GM03348 (cell line): ENCODE measurements at places on chromosomes 5 and 9.

- DNase-seq = no peak
Observed at GRCh38 chr9:76438841-76439588, 20.0 kb upstream of the GCNT1 start.

GRCh38 chr5:59037941-59038797 lies 455.3 kb downstream of the RAB3C start:
- DNase-seq = no peak

DNA sequence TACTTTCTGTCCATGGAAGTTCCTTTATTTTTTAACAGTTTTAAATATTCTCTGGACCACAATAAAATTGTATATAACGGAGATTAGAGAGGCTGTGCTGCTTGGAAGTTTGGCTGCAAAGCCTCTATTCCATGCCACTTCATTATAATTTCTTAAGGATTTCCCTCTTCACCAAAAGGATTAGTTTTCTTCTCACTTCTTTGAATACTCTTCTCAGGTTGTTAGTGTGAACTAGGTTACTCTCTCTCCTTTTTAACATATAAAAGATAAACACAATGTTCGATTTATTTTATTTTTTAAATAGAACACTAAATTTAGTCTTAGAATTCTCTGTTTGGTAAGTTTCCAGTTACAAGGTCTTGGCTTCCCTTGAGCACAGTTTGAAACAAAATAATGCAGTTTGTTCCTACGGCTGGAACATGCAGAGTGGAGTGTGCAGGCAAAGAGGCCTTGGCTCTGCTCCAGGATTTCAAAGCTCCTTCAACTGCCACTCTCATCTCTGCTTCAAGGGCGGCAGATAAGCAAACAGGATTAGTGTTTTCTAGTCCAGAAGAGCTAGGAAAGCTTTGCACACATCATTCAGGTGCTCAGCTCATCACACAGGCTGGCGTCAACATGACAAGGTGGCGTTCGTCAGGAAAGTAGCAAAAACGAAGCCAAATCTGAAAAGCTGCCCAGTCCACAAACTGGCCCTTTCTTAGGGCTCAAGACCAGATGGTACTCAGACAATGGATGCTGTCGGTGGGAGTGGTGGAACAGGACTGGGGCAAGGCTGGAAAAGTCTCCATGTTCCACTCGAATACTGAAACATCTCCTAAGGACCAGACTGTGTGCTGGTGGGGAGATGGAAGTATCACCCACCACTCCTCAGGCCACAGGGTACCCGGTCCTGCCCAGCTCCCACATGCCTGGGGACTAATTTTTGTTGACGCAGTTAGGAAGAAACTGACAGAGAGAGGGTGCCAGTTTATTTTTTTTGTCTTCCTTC lies 286.6 kb downstream of the CRB2 start:
- no peak for DNase-seq

GRCh38 chr5:142281966-142282365 lies 42.9 kb downstream of the SPRY4 start:
- no peak for DNase-seq

- DNase-seq = no peak
Observed at GRCh38 chr5:136279314-136279713, 86.0 kb downstream of the TRPC7 start.

DNA sequence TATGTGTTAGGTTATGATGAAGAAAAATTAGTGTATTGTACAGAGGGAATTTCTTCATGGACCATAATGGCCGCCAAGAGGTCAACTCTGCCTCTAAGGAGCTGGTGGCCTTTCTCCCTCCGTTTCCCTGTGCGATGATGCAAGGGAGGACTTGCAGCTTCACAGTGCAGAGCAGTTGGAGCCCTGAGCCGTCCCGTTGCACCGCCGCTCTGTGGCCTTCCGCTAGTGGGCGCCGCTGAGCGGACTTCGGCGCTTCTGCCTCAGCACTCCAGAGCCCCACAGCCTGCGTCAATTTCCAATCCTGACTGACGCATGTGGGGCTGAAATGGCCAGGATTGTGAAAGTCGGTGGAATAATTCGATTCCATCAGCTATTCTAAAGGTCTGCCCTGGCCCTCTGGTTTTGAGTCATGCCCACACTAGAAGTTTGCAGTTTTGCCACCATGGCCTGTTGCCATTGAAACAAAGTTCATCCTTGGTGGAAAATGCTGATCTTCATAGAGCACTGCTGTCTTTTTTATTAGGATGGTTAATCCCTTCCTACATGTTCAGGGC lies 22.7 kb upstream of the LECT2 start:
- DNase-seq = no peak

GRCh38 chr5:57259704-57260103 lies 85.8 kb downstream of the GPBP1 start:
- DNase-seq = no peak

DNA sequence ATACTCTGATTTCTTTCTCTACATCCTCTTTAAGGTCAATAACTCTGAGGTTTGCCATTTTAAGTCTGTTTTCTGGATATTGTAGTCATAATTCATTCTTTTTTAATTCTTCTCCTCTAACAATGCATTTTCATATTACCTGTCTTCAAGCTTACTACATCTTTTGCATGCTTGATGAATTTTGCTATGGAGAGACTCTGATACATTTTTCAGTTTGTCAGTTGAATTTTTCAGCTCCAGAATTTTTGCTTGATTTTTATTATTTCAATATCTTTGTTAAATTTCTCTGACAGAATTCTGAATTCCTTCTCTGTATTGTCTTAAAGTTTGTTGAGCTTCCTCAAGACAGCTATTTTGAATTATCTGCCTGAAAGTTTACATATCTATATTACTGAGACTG lies 159.8 kb upstream of the ST8SIA4 start:
- DNase-seq = no peak

DNA sequence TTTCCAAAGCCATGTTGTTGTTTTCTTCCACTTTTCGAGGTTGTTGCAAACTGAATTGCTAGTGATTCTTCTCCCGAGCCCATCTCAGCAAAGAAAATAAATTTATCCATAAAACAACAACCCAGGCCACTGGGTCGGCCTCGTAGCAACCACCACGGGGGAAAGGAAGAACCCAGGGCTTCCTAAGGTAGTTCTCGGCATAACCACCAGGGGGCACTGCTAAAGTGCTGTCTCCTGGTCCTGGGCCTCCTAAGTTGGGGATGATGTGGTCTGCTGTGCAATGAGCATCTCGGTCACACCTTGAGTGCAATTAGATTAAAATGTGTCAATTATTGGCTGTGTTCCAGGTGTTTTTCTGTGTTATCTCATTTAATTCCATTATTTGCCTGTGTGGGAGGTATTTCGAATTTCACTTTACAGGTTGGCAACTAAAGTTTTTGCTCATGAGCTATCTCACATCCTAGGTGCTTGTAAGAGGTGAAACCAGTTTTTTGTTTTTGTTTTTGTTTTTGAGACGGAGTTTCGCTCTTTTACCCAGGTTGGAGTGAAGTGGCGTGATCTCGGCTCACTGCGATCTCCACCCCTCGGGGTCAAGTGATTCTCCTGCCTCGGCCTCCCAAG lies 102.8 kb upstream of the DAP start:
- peak; percentile 82 for DNase-seq

- no peak for DNase-seq
Observed at GRCh38 chr5:109612278-109612905, 77.3 kb upstream of the MAN2A1 start.

- no peak for DNase-seq
Observed at GRCh38 chr5:66513130-66513529, 83.1 kb upstream of the MAST4 start.

DNA sequence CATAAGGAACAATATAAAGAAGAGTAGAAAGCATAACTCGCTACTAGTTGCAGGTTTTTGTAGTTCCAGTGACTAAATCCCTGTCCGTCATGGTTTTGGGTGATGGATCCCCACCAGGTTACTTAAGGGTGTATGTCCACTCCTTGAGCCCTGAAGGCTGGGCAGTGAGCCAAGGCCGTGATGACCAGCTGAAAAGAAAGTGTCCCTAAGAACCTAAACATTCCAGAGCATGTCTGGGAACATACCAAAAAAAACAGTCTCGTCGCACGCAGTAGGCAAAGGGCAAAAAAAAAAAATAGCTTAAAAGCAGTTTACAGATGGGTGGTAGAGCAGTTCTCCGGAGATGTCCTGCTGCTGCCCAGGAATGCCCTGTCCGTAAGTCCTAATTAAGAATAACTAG lies 21.4 kb upstream of the SNAPC3 start:
- no peak for DNase-seq

- no peak for DNase-seq
Observed at GRCh38 chr5:79050498-79050897, 19.0 kb downstream of the DMGDH start.

DNA sequence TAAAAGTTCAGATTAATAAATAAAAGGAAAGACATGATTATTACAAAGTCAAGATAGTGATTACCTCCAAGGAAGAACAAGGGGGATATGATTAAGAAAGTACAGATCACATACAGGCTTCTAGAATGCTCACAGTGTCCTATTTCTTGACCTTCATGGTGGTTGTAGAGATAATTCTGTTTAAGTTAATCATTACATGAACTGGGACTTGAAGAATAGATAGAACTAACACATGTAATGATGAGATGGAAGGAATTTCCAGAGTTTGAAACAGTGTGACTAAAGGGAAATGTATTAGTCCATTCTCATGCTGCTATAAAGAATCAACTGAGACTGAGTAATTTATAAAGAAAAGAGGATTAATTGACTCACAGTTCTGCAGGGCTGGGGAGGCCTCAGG lies 72.7 kb downstream of the LURAP1L start:
- DNase-seq = no peak

DNA sequence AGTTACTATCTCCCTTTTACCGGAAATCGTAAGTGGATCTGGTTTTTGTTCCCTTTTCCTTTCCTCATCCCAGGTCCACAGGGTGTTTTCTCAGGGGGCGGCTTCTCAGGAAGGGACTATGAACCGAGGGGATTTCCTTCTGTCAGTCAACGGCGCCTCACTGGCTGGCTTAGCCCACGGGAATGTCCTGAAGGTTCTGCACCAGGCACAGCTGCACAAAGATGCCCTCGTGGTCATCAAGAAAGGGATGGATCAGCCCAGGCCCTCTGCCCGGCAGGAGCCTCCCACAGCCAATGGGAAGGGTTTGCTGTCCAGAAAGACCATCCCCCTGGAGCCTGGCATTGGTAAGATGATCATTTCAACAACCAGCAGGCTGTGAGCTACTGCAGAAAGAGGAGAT lies 75.8 kb downstream of the GOLPH3 start:
- DNase-seq = no peak

GRCh38 chr5:179250561-179251225 lies 94.6 kb downstream of the ADAMTS2 start:
- DNase-seq = no peak

GRCh38 chr9:124280176-124280691 lies 22.5 kb downstream of the NEK6 start:
- peak; percentile 76 for DNase-seq

DNA sequence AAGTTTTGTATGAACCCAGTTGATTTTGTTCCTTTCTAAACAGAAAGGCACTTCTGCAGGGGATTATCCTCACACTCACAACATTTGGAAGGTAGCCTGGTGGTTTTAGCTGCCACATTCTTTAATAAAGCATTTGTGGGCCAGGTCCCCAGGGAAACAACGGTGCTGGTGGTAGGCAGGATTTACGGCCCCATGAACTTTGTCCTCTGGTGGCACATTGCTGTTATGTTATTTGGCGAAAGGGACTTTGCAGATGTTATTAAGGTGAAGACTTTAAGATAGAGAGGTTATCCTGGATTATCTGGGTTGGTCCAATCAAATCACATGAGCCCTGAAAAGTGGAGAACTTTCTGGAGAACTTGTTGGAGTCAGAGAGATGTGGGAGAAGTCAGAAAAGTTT lies 86.3 kb upstream of the C9orf72 start:
- no peak for DNase-seq

- no peak for DNase-seq
Observed at GRCh38 chr9:89943309-89943708, 338.5 kb downstream of the GADD45G start.

- DNase-seq = peak; percentile 64
Observed at GRCh38 chr9:92747459-92748232, 17.0 kb downstream of the BICD2 start.

GRCh38 chr9:134314950-134315715 lies 11.1 kb upstream of the RXRA start:
- no peak for DNase-seq

DNA sequence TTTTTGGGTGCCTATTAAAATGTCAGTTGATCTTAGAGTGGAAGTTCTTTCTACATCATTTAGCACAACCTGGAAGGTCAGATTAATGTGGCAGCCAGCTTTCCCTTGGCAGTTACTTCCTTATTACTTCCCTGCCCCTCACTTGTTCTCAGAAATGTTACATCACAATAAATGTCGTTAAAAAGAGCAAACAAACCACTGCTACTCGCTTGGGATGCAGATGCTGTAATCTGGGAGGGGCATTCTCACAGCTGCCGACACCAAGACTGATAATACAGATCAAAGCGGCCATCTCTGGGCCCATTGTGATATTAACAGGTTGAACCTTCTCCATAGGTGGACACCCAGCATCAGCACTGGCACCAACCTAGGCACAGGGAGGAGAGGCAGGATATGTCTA lies 29.3 kb downstream of the PLAC8L1 start:
- DNase-seq = no peak

GRCh38 chr5:139389701-139390638 lies at the start of gene MZB1:
MZB1 (minus strand) TSS chr5:139389913; CDS start chr5:139389856, 57 bp downstream.
- no peak for DNase-seq

- peak; percentile 65 for DNase-seq
Observed at GRCh38 chr9:121447321-121447834, 52.3 kb downstream of the GGTA1 start.

DNA sequence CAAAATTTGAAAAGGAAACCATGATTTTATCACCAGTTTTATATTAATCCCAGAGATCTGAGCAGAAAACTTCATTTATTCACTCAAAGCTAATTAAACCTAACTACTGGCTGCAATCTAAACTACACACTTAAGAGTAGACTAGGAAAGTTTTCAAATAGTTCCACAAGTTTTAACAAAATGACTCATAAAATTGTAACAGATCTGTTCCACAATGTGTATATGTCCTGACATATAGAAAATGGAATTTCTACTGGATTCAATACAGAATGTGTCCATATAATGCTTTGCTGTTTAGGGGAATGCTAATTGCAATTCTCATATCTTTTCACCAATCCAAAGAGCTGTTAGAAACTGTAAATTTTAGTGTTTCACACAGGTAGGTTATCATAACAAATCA lies 40.3 kb upstream of the ADAMTSL1 start:
- no peak for DNase-seq

DNA sequence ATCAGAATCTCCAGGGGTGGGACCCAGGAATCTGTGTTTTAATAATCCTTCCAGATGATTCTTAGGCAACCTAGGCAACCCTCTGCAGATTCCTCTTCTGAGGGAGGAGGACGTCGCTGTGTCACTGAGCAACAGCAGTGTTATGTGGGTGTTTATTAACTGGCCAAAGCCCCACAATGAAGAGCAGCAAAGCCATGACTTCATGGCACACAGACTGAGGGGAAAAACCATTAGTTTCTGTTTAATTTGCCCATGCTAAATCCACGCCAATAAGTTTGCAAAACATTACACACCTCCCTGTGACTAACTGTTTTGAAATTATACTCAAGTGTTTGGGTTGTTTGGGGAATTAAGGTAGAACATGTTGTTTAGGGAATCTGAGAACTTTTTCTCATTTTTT lies 83.7 kb upstream of the TMED7 start:
- no peak for DNase-seq
